ENCODE measurements at places on chromosomes 2 and 18.

- DNase-seq: no peak
Measured at GRCh38 chr18:6333981-6334380, 80.7 kb downstream of the L3MBTL4 start.

GRCh38 chr2:81078631-81079030 lies 774.1 kb upstream of the LRRTM1 start:
- no peak for DNase-seq

DNA sequence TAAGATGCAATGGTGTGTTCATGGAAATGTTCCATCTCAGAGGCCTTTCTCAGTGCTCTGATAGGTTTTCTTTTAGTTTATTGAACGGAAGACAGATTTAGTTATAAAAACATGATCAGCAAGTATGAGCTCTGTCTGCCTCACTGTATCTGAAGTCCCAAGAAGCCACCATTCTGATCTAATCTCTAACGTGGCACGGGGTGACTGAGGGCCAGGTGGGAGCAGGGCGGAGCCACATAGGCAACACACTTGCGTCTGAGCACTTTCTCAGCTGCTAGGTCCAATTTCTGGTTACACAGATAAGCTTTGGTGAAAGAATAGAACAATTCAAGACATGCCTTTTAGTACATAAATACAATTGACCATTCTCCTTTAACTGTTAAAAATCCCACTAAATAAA lies 60.4 kb downstream of the SNTG2 start:
- no peak for DNase-seq

- no peak for DNase-seq
Measured at GRCh38 chr2:159075727-159076126, 107.3 kb downstream of the TANC1 start.

- DNase-seq: no peak
Measured at GRCh38 chr2:150552041-150552820, 64.8 kb upstream of the RND3 start.

GRCh38 chr2:74515981-74516633 lies 1.9 kb downstream of the TLX2 start:
- DNase-seq: no peak

- DNase-seq: no peak
Measured at GRCh38 chr2:40098786-40099470, 319.9 kb upstream of the THUMPD2 start.

GRCh38 chr2:52995424-52995823 lies 772.2 kb upstream of the CHAC2 start:
- no peak for DNase-seq
